ENCODE measurements at places on chromosomes 2 and 18.

- DNase-seq: no peak
Measured at GRCh38 chr2:235458839-235459273, 35.0 kb upstream of the AGAP1 start.

- DNase-seq: peak; percentile 81
Measured at GRCh38 chr2:172710584-172711047, 25.0 kb upstream of the RAPGEF4 start.

- no peak for DNase-seq
Measured at GRCh38 chr18:32354518-32354917, 116.2 kb downstream of the GAREM1 start.

DNA sequence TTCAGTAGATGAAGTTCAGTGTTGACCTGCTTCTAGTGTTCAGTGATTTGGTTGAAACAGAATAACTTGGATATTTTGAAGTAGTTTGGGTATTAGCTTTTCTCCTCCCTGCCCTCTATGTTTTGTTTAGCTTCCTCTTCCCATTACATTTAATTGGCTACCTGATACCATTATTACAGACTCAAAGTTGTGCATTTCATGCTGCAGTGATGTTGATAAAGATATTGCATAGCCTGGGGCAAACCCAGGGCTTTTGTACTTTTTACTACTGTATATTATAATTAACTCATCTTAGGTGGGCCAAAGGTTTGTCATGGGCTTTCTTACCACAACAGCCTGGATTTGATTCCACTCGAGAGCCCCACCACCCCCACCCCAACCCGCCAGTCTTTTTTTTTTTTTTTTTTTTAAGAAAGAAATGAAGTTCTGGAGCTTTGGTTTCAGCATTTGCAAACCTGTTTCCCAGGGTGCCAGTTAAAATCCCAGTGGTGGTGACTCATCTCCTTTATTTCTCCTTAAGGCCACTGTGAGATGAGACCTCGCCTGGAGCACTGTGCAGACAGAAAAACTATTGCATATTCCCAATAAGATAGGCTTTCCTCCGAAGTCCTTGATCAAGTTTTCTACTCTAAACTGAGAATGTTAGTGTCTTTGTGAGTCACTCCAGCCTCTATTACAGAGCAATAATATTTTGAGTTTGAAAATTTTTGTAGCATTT, 393.7 kb upstream of the FANCL start:
- no peak for DNase-seq

GRCh38 chr2:222670191-222671038, 1.0 kb upstream of the MOGAT1 start:
- no peak for DNase-seq

DNA sequence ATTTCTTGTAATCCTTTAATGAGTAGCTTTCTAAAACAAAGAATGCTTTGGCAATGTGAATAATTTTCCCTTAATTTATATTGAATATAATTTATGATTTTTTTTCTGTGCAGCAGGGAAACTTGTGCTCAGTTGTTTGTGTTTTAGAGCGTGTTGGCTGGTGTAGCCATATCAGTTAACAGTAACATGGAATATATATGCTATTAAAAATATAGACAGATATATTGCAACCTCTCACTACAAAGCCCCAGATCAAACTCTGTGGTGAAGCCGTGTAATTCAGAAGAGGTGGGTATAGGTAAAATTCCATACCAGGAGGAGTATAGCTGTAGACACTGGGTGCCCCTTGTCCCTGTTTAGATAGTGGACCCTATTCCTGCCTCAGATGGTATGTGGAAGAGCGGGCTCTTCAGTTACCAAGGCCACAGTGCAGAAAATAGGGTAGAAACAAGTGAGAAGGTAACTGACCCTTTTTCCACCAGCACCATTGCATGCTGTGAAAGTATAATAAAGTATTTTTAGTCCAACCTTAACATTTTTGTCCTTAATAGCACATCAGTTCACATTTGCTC, 18.1 kb upstream of the RASGRP3 start:
- no peak for DNase-seq

DNA sequence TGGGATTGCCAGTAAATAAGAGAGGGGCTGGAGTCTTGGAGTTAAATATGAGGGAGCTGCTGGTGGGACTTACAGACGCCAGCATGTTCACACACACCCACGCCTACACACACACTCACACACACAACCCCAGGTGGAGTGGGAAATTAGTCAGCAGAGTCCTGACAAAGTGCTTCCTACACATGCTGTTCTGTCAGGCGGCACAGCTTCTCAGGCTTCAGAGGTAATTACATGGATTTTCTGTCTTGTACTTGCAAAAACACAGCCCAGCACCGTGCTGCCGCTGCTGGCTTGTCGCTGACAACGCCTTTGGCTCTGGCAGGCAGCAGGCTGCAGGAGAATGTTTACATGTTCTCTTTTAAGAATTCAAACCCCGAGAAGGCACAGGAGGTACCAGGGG, 1186.3 kb upstream of the CELF4 start:
- DNase-seq: no peak

- DNase-seq: no peak
Measured at GRCh38 chr2:195505701-195506100, 151.3 kb upstream of the SLC39A10 start.

GRCh38 chr2:8985561-8986326, 17.7 kb downstream of the MBOAT2 start:
- no peak for DNase-seq

GRCh38 chr2:66362701-66363100, 72.2 kb upstream of the MEIS1 start:
- DNase-seq: no peak

DNA sequence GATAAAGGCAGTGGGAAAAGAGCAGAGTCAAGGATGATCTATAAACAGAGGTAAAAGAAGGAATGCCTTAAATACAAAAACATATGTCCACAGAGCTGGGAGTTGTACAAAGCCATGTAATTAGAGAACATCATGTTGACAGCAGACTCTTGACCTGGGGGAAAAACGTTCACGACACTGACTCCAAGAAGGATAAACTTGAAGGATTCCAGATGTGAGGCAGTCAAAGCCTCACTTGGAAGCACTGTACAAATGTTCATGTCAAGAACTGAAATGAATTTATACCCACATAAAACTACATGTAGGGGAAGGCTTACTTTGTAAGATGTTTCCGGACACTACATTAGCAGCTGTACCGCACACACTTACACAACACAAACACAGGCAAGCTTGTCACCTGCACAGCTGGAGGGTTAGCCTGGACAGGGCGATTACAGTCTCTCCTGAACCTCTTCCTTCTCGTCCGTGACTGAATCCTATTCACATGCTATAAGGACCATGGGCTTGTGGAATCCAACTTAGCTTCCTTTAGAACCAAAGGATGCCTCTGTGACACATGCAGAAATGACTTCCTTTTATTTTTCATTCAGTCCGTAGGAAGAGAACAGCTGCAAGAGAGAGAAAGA, 88.6 kb downstream of the SH3YL1 start:
- no peak for DNase-seq

- no peak for DNase-seq
Measured at GRCh38 chr2:45913539-45913938, 262.1 kb downstream of the PRKCE start.

DNA sequence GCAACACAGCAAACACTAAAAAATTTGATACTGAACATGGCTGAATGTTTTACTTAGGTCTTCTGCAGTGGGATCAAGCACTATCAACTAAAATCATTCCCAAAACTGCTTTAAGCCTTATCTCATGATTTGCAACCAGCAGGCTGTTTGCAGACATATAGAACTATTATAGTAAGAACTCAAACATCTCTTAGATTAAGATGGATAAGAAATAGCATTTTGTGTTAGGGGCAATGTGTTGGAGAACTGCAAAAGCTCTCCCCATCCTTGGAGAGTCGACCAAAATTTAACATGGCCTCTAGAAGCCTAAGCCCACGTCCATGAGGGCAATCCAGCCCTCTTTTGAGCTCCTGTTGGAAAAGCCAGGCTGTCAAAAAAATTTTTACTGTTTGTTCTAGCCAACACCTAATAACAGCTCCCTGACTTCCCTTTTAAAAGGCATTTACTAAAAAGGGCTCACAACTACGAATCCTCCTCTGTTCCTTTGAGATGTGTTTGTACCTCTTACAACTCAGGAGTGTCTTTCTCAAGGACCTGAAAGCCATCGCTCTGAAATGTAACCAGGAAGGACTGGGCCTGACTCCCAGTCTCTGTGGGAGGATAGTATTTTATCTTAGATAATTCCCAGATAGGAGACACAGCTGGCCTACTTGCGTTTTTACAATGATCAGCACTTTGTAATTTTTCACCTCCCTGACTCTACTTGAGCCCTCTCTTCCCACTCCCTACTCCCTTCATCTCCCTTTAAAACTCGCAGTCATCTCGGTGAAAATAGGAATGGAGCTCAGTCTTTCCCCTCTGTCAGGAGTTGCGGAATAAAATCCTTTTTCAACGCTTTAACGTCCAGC, 1.4 kb downstream of the KRCC1 start:
- DNase-seq: no peak

- DNase-seq: no peak
Measured at GRCh38 chr2:186595219-186595618, 5.4 kb downstream of the ITGAV start.

- no peak for DNase-seq
Measured at GRCh38 chr2:221235941-221236340, 336.2 kb downstream of the EPHA4 start.

DNA sequence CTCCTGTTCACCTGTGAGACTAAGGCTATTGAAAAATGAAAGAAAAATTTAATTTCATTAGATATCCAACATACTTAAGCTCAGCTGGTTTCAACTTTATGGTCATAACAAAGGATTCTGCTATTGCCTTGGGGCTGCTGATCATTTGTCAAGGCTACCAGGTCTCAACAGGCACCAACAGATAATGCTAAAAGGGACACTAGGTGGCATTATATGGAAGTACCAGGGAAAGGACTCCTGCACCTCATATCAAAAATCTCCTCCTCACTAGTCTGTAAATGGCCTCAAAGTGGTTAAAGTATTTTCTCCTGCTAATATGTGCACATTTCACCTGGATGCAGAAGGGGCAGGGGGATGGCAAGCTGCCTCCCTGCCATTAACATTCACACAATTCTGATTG, 167.9 kb upstream of the REG3A start:
- no peak for DNase-seq

- no peak for DNase-seq
Measured at GRCh38 chr18:59927246-59927825, 27.5 kb downstream of the PMAIP1 start.

All from NCI-H526 treated with DMSO at 0.1 percent for 48 hours (cell line).